Vagina (tissue), 2 donors: ENCODE measurements at places on chromosomes 3 and 15.

DNA sequence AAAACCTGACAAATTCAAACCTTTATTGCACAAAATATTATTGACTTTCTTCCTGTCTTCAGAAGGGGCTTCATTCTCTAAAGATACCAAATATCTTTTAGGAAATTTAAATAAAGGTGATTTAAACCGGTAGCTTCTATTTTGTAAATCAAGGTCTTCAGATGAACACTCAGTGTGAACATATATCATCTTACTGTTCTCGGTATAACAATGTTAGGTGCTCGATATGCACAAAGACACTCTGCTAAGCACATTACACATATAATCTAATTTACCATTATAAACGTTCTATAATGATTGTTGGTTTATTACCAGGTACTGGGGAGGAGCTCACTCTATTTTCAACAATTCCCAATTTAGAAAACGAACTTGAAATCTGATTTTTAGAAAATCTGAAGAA, 225.4 kb upstream of the AZI2 start:
- no peak for DNase-seq
- no peak overlapping the region for H3K27ac ChIP-seq

GRCh38 chr3:31035681-31036080, 141.2 kb upstream of the GADL1 start:
- no peaks in the 10 kb centered on the region for H3K27me3 ChIP-seq
- no peaks in the 10 kb centered on the region for H3K4me1 ChIP-seq
- H3K36me3 ChIP-seq, result no peaks in the 10 kb centered on the region
- H3K27ac ChIP-seq, result no peak overlapping the region
- no peak overlapping the region for H3K4me3 ChIP-seq

DNA sequence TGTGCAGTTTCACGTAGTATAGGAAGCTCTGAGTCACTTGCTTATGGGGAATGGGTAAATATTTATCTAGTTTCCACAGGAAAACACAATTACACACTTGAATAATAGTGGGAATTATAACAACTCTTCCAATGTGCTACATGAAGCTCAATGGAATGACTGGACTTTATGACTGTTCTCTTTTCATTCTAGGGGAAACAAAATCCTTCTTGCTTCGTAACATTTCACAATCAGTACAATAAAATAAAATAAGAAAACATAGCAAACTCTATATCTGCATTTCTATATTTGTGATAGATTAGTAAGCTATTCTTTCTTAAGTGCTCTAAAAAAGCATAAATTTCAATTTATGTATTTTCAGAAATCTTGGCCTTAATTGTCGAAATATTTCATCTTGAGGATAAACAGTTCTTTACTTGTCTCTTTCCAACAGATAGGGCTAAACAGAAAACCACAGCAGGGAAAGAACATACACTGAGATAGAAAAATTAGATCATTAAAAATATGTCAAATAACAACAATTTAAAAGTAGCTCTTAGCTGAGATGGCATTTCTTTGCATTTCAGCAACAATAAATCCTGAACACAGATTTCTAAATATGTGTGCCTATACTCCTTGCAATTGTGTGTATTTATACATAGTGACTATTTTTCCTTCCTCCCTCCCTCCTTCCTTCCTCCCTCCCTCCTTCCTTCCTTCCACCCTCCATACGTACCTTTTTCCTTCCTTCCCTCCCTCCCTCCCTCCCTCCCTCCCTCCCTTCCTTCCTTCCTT, 395.5 kb upstream of the KCNMB2 start:
- no peaks in the 10 kb centered on the region for H3K4me1 ChIP-seq
- H3K36me3 ChIP-seq, result no peaks in the 10 kb centered on the region
- H3K27ac ChIP-seq, result no peak overlapping the region
- no peak for DNase-seq

- H3K27ac ChIP-seq, result no peak overlapping the region
- H3K27me3 ChIP-seq, result no peaks in the 10 kb centered on the region
- no peak for DNase-seq
These were observed 14.7 kb upstream of the EDC3 start for GRCh38 chr15:74710319-74711094.

DNA sequence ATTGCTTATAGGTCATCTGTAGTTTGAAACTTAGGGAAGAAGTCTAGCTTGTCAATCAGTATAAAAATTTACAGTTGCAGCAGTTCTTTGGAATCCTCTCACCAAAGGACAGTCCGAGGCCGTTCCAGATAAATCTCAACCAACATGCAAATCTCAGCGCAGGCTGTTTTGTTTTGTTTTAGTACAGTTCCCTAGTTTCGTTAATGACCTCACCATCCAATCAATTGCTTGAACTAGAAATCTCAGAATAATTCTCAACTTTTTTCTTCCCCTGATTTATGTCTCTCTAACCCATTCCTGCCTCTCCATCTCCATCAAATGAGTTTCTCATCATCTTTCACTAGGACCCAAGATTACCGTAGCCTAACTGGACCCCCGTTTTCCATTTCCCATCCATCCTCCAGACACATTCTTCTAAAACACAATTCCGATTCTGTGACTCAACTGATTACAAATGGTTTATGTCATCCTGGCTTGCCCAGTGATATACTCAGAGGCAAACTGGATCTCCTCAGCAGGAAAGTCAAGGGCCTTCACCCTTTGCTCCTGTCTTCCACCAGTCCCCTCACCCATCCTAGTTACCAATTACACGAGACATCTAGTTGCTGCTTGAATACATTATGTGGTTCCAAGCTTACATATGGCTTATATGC, 1.3 kb downstream of the SMCO1 start:
- DNase-seq, result no peak
- H3K4me3 ChIP-seq, result no peak overlapping the region
- no peaks in the 10 kb centered on the region for H3K27me3 ChIP-seq
- no peak overlapping the region for H3K27ac ChIP-seq
- no peaks in the 10 kb centered on the region for H3K4me1 ChIP-seq

DNA sequence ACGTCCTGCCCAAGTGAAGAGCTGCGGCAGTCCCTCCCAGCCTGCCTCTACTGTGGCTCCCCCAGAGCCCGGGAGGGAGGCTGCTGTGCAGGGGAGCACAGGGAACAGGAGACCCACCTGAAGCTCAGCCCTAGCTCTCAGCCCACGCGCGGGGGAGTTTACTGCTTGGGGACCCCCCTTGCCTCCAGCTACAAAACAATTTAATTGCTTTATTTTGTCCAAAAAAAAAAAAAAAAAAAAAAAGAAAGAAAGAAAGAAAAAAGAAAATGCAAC, 78.1 kb downstream of the CLDN11 start:
- H3K36me3 ChIP-seq, result no peaks in the 10 kb centered on the region
- no peak overlapping the region for H3K27ac ChIP-seq
- no peaks in the 10 kb centered on the region for H3K27me3 ChIP-seq

GRCh38 chr3:59469948-59470723, 420.3 kb upstream of the CFAP20DC start:
- no peaks in the 10 kb centered on the region for H3K36me3 ChIP-seq
- H3K27me3 ChIP-seq, result no peaks in the 10 kb centered on the region
- DNase-seq, result no peak
- H3K4me1 ChIP-seq, result no peaks in the 10 kb centered on the region
- no peak overlapping the region for H3K4me3 ChIP-seq
- H3K27ac ChIP-seq, result no peak overlapping the region

- H3K36me3 ChIP-seq, result peaks cover 8% of the 10 kb centered on the region
- no peak overlapping the region for H3K27ac ChIP-seq
- H3K4me3 ChIP-seq, result no peak overlapping the region
- H3K4me1 ChIP-seq, result peaks cover 17% of the 10 kb centered on the region
- H3K27me3 ChIP-seq, result no peaks in the 10 kb centered on the region
These were observed 17.5 kb downstream of the RFTN1 start for GRCh38 chr3:16496008-16496407.

DNA sequence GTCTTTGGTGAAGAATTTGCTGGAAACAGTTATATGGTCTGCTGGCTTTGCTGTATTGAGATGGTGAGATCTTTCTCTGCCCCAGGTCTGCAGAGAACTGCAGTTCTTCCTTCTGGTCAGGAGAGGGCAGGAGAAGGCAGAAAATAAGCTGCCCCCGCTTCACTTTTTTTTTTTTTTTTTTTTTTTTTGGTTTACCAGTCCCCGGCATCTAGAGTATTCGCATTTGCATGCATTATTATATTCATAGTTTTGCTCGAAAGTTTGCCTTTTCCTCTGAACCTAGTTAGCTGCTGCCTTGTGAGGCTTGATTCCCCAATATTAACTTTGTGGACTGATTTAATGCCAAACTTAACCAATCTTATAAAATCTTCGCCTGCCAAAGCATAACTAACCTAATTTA, 10.6 kb upstream of the PARL start:
- H3K27me3 ChIP-seq, result no peaks in the 10 kb centered on the region
- no peaks in the 10 kb centered on the region for H3K36me3 ChIP-seq

GRCh38 chr3:190554197-190554596, 40.3 kb downstream of the IL1RAP start:
- no peak overlapping the region for H3K27ac ChIP-seq
- no peaks in the 10 kb centered on the region for H3K36me3 ChIP-seq
- DNase-seq, result no peak
- H3K4me1 ChIP-seq, result no peaks in the 10 kb centered on the region
- no peaks in the 10 kb centered on the region for H3K27me3 ChIP-seq

DNA sequence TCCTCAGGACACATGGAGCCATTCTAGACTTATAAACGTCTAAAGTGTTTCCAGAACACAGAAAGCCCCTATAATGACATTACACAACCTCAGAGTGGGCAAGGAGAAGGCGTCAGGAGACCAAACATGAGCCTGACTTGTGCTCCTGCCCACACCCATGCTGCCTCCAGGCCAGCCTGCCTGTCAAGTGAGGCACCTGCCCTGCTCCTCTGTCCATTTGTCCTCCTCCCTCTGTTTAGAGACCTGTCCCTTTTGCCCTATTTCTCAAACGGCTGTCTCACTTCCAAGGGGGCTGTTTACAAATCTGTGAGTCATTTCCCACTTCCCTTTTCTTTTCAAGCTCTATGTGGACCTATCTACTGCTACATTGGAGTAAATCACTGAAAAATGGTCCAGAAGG, 21.0 kb downstream of the ZDHHC3 start:
- H3K4me3 ChIP-seq, result no peak overlapping the region
- no peaks in the 10 kb centered on the region for H3K27me3 ChIP-seq
- no peak overlapping the region for H3K27ac ChIP-seq

DNA sequence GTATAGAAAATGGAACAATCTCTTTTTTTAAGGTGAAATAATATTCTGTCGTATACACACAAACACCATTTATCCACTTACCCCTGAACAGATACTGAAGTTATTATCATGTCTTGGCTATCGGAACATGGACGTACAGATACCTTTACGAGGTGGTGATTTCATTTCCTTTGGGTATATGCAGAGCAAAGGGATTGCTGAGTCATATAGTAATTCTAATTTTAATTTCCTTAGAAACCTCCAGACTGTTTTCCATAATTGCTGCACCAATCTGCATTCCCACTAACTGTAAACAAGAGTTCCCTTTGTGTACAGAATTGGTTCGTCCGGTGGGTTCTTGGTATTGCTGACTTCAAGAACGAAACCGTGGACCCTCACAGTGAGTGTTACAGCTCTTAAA, 179.4 kb downstream of the SHOX2 start:
- H3K27me3 ChIP-seq, result no peaks in the 10 kb centered on the region
- DNase-seq, result no peak
- H3K36me3 ChIP-seq, result no peaks in the 10 kb centered on the region
- no peak overlapping the region for H3K4me3 ChIP-seq
- H3K27ac ChIP-seq, result no peak overlapping the region

DNA sequence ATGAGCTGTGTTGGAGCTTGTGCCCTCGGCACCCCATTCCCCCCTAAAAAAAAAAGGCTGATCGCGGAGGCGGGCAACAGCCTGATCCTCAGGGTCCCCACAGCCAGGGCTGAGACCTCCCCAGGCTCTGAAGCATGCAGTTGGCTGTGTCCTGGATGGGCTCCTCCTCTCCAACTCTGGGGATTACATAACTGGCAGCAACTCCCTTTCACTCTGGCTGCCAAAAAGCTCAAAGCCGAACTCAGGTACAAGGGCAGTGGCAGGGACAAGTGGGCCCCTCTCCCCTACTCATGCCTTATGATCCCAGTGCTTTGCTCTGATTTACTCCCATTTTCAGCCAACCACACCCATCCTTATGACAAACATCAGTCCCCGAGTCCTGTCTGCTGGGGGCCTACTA, 18.3 kb downstream of the TPRA1 start:
- H3K4me3 ChIP-seq, result no peak overlapping the region
- DNase-seq, result no peak
- H3K27me3 ChIP-seq, result no peaks in the 10 kb centered on the region
- H3K27ac ChIP-seq, result no peak overlapping the region
- peaks cover 37% of the 10 kb centered on the region for H3K36me3 ChIP-seq

GRCh38 chr3:72058493-72059081, 273.6 kb upstream of the PROK2 start:
- no peak for DNase-seq
- H3K27ac ChIP-seq, result no peak overlapping the region
- no peak overlapping the region for H3K4me3 ChIP-seq

DNA sequence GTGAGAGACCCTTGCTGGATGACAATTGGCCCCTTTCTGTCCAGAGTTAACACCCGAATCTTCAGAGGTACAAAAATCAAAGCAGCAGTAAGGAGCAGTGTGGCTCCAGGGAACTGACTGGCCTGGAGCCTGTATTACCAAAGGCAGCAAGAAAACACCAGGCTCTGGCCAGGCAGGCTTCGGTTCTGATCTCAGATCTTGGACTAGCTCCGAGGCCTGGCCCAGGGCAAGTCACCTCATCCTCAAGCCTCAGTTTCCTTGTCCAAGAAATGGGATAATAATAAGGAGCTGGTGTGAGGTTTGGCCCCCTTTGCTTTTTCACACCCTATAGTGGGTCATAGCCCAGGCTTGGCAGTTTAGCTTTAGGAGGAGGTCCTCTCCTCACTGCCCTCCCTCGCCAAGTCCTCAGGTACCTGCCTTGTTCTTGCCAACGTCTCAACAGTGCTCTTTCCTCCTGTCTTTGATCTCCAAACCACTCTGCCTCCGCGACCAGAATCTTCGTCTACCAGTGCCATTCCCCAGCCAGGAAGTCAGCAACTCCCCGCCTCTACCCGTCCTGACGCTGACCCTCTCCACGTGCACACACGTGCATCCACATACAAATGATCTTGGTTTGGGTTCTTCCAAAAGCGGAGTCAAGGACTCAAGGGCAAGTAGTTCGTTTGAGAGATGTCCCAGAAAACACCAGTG, 82.6 kb upstream of the TLE3 start:
- no peak for DNase-seq
- no peaks in the 10 kb centered on the region for H3K4me1 ChIP-seq
- H3K36me3 ChIP-seq, result no peaks in the 10 kb centered on the region
- H3K4me3 ChIP-seq, result no peak overlapping the region
- H3K27me3 ChIP-seq, result no peaks in the 10 kb centered on the region
- H3K27ac ChIP-seq, result no peak overlapping the region

GRCh38 chr3:58175187-58175436, 35.7 kb downstream of the DNASE1L3 start:
- no peak overlapping the region for H3K4me3 ChIP-seq
- no peaks in the 10 kb centered on the region for H3K27me3 ChIP-seq
- no peaks in the 10 kb centered on the region for H3K36me3 ChIP-seq

- DNase-seq, result no peak
- no peaks in the 10 kb centered on the region for H3K27me3 ChIP-seq
These were observed 63.5 kb upstream of the ETV5 start for GRCh38 chr3:186172353-186172752.

DNA sequence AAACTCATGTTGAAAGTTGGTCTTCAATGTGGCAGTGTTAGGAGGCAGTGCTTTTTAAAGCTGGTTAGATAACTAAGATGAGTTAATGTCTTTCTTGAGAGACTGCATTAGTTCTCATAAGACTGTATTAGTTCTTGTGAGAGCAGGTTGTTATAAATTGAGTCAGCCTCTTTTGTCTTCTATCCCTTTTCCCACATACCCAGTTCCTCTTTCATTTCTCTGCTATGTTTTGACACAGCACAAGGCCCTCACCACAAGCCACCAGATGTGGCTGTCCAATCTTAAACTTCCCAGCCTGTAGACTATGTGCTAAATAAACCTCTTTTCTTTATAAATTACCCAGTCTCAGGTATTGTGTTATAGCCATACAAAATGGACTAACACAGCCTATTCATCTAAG, 94.6 kb upstream of the SNTN start:
- no peaks in the 10 kb centered on the region for H3K27me3 ChIP-seq
